HuH-7.5 (cell line): ENCODE measurements at places on chromosomes 5 and 9.

DNA sequence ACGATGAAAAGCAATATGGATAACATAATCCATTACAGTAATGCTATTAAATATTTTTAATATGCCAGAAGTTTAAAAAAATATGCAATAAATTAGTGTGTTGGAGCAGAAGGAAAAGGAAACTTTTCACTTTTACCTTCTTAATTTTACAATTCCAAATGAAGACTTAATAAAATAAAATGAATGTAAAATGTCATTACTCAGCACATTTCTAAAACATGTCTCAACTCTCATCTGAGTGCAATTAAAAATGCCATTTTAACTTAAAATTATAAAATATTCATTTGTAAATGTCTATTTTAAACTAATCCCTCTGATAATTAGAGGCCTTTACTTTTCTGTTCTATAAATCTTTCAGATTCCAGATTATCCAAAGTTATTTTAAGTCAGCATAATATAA lies 733.4 kb downstream of the DNAH5 start:
- no peak for DNase-seq

DNA sequence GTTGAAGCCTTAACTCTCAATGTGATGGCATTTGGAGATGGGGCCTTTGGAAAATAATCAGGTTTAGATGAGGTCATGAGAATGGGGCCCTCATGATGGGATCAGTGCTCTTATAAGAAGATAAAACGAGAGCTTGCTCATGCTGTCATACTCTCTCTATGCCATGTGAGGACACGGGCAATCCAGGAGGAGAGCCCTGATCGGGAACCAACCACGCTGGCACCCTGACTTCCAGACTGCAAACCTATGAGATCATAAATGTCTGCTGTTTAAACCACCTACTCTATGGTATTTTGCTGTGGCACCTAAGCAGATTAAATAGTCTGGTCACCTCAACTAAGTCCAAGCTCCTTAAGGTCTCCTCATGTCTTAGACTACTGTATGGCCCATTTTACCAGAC lies 10.0 kb downstream of the HMGCS1 start:
- no peak for DNase-seq

- DNase-seq: no peak
Observed at GRCh38 chr5:73501406-73501805, 3.2 kb downstream of the BTF3 start.

GRCh38 chr5:87169300-87169991 lies 98.2 kb upstream of the RASA1 start:
- no peak for DNase-seq

DNA sequence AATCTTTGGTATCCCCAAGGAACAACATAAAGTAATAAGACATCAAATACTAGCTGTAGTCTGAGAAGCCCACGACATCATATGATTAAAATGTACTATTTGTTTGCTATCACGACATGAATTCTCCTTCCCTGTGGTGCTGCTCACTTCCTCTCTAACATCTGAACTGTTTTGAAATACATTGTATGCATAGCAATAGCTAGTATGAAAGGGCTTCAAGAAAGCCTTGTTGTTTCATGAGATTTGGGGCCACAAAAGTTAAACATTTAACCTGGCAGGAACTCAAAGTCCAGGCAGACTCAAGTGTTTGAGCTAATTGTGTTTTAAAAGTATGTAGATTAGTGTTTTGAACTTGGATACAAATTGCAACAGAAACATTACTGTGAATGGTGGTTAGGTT lies 237.4 kb upstream of the PTGER4 start:
- DNase-seq: peak; percentile 65

DNA sequence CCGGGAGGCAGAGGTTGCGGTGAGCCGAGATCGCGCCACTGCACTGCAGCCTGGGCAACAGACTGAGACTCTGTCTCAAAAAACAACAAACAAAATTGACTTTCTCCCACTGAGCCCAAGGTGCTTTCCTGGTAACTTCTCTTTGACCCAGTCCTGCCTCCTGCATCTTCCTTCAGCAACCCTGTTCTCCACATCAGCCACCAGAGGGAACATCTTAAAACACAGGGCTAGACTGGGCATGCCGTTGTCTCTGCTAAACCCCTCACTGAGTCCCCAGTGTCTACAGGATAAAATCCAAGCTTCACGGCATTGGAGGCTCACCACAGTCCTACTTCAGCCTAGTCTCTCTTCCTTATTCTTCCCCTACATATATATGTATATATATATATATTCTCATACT lies 39.8 kb upstream of the KCNMB1 start:
- no peak for DNase-seq

DNA sequence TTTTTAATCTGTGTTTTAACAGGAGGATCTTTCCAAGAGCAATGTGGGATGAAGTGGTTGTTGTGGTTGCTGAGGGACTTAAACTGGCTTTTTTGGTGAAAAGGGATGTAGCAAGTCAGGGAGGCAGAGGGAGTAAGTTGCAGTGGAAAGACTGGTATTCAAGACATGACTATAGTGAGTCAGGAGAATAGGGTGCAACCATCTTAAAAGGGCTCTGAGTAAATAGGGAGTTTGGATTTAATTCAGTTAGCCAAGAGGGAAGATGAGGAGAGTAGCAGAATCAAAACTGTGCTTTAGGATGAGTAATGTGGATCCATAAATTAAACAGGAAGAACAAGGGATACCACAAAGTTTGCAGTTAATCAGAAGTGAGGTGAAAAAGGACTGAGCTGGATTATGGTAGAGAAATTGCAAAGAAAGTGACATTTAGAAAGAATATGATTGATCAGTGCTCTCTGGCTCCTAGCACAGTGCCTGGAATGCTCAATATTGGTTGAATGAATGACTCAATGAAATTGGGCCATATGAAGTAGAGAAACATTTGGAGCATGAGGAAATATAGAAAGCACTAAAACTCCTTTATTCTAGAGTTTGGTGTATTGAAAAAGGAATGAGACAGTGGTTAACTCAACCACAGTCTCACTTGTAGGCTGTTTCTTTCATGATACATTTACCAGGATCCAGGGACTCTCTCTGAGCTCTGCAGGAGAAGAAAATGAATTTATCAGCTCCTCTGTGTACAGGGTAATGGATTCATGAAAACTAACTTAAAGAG lies 5.1 kb downstream of the POLR3G start:
- DNase-seq: no peak

DNA sequence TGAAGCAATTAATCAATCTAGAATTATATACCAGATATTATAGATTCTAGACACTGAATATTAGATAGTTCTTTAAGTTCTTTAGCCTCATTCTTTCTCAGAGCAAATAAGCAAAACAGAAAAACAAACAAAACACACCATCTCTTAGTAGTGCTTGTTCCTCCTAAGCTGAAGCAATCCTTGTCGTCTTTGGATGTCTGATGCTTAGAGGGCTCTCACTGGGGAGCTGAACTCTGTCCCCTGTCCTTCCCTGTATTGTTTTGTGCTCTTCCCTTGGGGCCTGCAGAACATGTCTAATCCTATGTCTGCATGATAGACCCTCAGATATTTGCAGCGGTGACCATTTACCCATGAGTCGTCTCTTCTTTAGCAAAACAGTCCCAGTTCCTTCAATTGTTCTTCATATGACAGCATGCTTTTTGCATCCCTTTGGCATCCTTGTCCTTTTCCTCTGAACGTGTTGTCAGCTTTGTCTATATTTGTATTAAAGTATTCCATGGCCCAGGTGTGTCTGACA lies 114.3 kb downstream of the ARHGEF28 start:
- DNase-seq: no peak

GRCh38 chr5:41427505-41427904 lies 82.9 kb downstream of the PLCXD3 start:
- DNase-seq: no peak

- DNase-seq: no peak
Observed at GRCh38 chr5:76521240-76521758, 101.9 kb downstream of the F2RL2 start.

GRCh38 chr5:153159616-153160015 lies 330.9 kb upstream of the GRIA1 start:
- no peak for DNase-seq

GRCh38 chr9:96413302-96414221 lies 4.6 kb downstream of the ZNF367 start:
- no peak for DNase-seq

DNA sequence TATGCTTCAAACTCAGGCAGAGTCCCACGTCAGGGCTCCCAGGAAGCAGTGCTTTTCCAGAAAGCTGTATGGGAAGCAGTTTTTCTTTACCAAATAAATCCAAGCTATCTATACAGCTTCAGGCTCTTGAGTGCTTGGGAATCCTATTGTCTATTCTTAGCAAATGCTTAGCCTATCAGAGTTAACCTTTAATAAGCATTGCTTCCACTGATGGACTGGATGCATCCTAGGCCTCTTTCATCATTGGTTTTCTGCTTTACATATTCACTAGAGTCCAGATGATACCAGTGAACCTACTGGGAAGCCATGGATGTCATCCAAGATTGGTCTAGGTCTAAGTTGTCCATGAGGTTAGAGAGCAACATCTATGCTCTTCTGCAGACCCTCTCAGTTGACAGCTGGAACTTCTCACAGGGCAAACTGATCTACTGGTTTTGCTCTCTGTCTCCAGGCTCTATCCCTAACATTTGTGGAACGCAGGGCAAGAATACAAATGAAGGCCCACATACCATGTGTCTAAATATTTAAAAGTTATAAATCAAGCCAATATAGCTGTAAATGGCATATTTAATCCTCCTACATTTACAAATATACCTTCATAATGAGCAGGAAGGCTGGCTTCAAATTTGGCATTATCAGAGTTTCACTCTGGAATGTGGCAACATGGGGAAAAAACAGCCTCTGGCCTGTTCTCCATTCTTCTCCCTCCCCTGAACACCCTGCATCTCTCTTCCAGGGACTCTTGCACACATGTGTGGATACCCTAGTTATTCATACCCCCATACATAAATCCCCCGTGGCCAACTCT lies 49.8 kb upstream of the PLPP1 start:
- DNase-seq: no peak

DNA sequence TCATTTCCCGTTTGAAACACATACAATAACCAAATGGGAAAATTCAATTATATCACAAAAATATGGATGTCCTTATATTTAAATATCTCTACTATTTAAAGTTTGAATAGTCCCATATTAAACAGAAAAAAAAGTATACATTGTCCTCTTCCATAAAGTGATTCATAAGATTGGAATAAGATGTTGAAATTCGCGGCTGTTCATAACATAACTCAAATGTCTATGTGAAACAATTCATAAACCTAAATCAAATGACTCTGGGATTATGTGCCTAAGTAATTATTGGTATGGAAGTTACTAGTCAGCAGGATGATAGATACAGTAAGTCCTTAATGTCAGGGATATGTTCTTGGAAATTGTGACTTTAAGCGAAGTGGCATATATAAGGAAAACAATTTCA lies 3.9 kb upstream of the EFNA5 start:
- DNase-seq: no peak

GRCh38 chr5:92653730-92654461 lies 927.1 kb downstream of the NR2F1-AS1 start:
- no peak for DNase-seq

DNA sequence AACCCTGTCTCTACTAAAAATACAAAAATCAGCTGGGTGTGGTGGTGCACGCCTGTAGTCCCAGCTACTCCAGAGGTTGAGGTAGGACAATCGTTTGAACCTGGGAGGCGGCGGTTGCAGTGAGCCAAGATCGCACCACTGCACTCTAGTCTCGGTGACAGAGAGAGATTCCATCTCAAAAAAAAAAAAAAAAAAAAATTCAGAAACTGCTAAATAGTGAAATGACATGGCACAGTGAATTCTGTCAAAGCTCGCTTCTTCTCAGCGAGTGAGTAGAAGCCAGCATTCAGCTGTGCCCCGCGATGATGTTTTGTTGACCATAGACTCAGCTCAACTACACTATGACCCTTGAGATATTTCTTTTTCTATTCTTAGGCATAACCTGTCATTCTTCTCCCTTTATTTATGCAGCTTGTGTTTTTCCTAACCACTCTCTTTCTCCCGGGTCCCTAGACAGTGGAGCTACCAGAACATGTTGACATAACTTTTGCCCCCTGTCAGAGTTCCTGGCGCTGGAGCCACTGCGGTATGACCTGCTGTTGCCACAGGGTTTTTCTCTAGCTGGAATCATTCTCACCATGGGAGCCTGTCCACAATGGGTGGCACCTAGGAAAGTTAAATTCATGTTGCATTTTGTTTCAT lies 13.5 kb upstream of the IQGAP2 start:
- peak; percentile 52 for DNase-seq

GRCh38 chr5:176396330-176396729 lies 7.8 kb downstream of the HIGD2A start:
- DNase-seq: no peak

- no peak for DNase-seq
Observed at GRCh38 chr9:136529516-136530460, 16.1 kb downstream of the NOTCH1 start.

GRCh38 chr9:89923961-89924504 lies 319.2 kb downstream of the GADD45G start:
- DNase-seq: peak; percentile 37

DNA sequence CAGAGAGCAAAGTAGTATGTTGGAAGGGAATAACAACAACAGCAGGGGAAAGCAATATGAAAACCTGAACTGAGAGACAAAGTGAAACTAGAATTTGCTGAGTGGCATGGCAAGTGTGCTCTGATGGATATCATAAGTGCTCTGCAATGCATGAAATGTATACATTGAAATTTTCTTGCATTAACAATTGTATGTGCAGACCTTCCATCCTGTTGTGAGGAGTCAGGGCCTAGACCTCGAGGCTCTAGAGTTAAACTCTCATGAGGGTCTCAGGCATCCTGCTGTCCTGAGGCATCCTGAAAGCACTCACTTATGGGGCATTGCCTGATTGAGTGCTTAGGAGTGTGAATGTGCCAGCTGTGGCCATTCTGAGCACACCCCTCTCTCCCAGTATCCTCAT lies 1.1 kb downstream of the ECM2 start:
- no peak for DNase-seq

DNA sequence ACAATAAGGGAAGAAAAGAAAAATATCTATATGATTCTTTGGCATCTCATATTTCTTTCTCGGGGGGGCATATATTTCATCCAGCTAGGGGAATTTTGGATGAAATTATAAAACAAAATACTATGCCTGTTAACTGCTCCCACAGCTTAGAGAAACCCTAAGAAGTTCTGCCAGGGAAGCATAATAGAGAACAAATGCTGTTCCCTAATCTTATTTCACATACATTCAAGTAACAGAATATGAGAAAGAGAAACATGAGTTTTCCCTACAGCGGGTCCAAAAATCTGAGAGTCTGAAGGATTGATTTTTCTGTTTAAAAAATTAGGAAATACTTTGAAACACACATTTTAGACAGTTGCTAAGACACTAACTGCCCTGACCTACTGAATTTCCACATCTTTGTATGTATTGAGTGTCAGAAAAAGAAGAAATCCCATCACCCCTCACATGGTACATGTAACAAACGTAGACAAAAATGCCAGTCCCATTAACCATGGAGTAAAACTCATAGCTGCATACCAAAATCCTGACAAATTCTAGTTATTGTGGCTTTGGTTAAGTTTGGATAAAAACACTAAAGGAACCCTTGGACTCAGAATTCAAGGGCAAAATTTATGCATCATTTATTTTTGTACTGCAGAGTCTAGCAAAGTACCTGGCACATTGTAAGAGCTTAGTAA lies 620.2 kb upstream of the DMAC1 start:
- no peak for DNase-seq

- DNase-seq: no peak
Observed at GRCh38 chr5:161042443-161042842, 190.4 kb upstream of the ATP10B start.

- DNase-seq: no peak
Observed at GRCh38 chr5:40436535-40437237, 243.0 kb upstream of the PTGER4 start.

- DNase-seq: no peak
Observed at GRCh38 chr9:13904746-13905145, 409.2 kb downstream of the NFIB start.
